ENCODE measurements at places on chromosomes 4 and X. TPM values are rescaled to one million over a fixed set of nuclear protein-coding genes. Genes with fewer than 3 reads are reported as not detected.

VCX2 gene
- not detected for total RNA-seq

MAGEA1 gene
- total RNA-seq, result not detected

CXCL10 gene
- total RNA-seq, result not detected

TLR10 gene
- total RNA-seq, result 0.31 TPM

USP17L21 gene
- not detected for total RNA-seq

COL4A6 gene
- not detected for total RNA-seq

UGT2B10 gene
- total RNA-seq, result not detected

HEPH gene
- total RNA-seq, result not detected

MAGEA9B gene
- not detected for total RNA-seq

PCYT1B gene
- 0.48 TPM for total RNA-seq

GPRIN3 gene
- total RNA-seq, result 48.3 TPM

CHRDL1 gene
- total RNA-seq, result not detected

Measured in natural killer cell (primary cell).